ENCODE measurements at places on chromosomes 1 and 21.
A peak's percentile ranks its signal among the peaks of the same experiment; 100 is the strongest.

DNA sequence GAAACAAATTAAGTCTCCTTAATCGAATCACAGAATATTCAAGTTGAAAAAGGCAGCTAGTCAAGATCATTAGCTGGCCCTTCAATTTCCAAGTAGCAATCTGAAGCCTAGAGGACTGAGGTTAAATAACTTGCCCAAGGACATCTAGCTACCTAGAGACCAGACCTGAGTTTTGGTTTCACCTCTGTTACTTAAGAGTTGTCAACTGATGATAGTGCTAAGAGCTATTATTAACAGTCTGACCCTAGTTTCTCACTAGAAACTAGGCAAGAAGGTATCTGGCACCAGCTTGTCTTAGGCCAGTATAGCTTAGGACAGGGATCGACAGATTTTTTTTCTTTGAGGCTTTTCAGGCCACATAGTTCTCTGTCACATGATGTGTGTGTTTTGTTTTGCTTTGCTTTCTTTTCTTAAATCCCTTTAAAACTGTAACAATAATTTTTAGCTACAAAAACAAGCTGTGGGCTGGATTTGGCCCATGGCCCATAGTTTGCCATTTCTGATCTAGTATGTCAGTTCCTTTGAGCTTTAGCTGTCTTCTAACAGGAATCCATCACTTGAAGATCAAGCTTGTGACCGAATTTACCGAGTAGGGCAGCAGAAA lies 23.2 kb downstream of the TRIM45 start:
- no peak for DNase-seq

GRCh38 chr1:29758781-29759499 lies 522.6 kb downstream of the PTPRU start:
- DNase-seq = no peak

DNA sequence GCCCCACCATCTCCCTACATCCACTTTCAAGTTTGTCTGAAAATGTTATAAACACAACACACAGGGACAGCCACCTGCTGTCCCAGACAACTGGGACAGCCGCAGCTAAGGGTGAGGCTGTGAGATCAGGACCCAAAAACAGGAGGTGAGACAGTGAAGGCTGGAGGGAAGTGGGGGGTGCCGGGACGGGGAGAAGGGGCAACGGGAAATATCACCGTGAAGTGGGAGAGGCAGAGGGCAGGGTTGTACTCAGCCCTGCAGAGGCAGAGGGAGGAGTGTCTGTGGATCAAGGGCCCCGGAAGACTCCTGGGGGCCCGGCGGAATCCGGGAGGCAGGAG lies 114.4 kb downstream of the CASZ1 start:
- DNase-seq = no peak

GRCh38 chr1:186681121-186681520 lies 898 bp upstream of the PTGS2 start:
- no peak for DNase-seq

DNA sequence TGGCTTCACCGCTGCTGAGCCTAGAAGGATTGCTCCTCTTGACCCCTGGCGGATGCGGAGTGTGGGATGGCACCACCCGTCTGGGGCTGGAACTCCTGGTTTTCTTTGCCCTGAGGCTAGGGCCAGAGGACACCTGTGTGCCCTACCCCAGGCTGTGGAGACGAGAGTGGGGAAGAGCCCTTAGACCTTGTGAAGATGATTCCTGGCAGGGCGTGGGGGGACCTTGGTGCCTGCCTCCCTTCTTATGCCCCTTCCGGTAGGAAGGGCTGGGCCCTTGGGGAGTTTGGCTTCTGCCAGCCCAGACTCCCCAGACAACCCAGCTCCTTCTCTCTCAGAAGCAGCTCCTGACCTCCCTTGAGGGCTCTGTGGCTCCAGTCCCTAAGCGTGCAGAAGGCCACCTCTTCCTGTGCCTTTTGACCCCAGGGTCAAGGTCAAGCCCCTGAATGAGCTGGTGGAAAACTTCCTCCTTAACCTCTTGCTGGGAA lies 891 bp downstream of the RPS6KA1 start:
- DNase-seq = no peak

- DNase-seq = no peak
Observed at GRCh38 chr21:44924606-44925377, 4.1 kb upstream of the ITGB2 start.

GRCh38 chr21:32472890-32473765 lies 60.6 kb downstream of the EVA1C start:
- DNase-seq = no peak

- no peak for DNase-seq
Observed at GRCh38 chr1:72557446-72558049, 275.2 kb upstream of the NEGR1 start.

DNA sequence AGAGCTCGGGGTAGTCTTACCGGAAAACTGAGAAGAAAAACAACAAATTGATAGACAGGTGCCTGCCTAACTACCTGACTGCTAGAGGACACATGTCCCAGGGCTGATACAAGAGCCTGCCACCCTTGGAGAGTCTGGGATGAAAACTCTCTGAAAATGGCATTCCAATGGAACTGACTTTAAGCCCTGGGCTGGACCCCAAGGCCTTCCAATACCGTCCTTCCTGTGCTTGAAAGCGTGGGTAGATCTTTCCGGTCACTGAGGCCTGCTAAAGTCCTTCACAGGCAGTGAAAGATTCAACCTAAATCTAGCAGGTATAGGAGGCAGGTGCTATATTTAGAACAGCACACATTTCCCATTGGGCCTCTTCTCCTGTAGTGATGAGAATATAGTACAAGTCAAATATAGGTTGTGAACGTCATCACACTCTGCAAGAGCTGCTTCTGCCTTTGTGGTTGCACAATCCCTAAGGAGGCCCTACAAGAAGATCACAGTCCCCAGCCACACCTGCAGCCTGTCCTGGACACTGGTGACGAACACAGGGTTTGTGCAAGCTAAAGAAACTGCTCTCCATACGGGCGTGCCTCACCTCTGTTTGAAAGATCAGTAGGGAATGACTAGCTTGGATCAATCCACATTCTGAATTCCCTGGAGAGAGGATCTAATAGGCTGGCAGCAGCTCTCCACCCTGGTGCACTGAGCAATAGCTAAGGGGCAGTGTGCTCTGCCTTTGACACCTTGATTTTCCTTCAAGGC lies 876 bp upstream of the CHML start:
- DNase-seq = no peak

DNA sequence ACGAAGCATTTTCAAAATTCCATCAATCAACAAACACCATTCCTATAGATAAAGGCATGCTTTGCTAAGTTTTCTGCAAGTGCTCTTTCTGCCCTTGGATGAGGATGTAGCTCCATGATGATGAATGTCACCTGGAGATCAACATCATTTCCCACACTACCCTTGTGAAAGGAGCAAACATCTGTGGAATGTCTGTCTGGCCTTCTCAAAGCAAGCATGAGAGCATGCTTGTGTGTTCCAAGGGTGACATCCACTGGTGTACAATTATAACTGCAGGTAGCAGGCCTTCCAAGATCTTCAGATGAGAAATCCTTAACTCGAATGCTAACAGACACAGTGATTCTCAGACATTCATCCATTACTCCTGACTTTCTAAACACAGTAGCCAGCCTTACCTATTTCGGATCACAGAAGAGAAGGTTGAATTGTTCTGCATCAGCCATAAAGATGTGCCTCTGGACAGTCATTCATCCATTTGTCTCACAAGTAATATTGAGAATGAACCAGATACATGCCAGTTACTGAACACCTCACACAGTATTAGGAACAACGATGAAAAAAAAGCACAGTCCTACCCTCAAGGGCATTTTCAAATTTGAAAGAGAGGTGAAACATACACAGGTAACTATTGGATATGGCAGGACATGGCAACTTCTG lies 162.4 kb downstream of the TPR start:
- DNase-seq = peak; percentile 33

DNA sequence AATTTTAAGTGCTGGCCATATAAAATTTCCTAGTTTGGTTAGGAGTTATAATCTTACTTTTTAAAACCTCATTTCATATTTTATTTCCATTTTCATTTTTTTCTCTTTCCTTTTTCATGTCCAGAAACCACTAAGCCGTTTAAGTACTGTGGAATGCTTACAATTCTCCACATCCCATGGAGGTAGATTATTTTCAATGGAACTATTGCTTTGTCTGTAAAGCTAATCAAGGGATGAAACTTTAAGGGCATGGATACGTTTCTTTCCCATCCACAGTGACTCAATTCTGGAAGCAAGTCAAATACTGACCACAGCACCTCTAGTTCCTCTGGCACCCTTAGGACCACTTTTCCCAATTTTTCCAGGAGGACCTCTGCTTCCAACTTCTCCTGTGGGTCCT lies 139.1 kb upstream of the ZNHIT6 start:
- DNase-seq = no peak

DNA sequence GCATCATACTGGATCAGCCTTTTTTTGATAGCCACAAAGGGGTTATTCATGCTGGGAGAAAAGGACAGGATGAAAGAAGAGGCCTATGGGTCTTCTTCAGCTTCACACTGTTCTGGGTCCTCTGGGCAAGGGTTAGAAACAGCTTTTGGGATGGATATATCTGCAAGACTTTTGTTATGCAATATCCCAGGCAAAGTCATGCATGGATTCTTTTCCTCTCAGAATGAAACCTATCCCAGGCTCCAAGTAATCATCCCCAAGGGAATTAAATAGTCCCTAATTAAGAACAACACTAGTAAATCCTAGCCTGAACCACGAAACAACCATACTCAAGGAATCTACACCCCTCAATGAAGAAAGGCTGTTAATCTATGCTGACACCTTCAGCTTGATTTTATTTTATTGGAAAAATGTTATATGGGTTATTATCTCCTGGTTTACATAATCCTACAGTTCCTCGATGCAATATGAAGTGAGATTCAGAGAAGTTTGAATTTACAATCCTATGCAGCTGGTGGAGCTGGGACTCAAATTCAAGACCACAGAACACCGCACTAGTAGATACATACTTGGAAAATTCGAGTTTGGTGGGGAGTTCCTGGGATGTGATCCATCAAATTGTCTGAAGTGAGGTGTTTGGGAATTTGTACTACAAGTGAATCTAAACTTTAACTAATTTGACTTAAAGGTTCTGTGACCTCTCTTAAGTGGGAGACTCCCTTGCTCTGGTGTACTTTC lies 338.6 kb downstream of the TBX15 start:
- DNase-seq = no peak

DNA sequence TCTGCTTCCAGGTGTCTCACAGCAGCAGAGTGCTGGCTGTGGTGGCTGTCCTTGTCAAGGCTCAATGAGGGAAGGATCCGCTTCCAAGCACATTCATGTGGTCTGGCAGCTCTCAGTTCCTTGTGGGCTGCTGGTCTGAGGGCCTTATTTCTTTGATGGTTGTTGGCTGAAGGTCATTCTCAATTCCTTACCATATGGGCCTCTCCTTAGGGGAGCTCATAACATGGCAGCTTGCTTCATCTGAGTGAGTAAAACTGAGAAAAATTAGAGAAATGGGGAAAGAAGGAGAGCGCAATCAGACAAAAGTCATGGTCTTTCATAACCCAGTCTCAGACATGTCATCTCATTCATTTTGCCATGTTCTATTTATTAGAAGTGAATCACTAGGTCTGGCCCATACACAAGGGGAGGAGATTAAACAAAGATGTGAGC lies 81.7 kb upstream of the TSPAN2 start:
- DNase-seq = no peak

- DNase-seq = no peak
Observed at GRCh38 chr21:42707207-42707830, 53.9 kb downstream of the PDE9A start.

GRCh38 chr1:193762236-193762635 lies 575.8 kb upstream of the B3GALT2 start:
- DNase-seq = no peak

GRCh38 chr1:65197636-65198035 lies 49.6 kb downstream of the AK4 start:
- no peak for DNase-seq

DNA sequence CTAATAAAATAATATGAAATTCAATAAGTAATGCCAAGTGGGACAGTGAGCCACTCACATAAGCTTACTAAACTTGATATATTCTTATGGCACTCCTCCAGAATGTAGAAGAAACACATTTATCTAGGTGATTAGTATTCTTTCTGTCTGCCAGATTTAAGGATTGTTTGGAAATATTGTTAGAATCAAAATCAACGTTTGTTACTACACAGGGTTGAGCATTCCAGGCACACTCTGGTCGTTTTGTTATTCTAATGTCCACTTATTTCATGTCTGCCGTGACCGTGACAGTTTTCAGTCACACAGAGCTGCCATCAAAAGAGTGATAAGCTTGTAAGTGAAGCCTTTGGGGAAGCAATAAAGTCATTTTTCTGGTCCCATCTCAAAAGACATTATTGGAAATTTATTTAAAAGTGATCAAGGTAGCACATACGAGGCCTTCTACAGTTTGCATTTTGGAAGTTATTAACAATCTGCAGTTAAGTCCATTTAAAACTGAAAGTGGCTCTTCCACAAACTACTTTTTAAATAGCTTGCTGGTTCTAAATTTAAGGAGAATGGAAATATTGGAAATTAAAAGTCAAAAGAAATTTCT lies 38.0 kb downstream of the NFIA start:
- DNase-seq = no peak

DNA sequence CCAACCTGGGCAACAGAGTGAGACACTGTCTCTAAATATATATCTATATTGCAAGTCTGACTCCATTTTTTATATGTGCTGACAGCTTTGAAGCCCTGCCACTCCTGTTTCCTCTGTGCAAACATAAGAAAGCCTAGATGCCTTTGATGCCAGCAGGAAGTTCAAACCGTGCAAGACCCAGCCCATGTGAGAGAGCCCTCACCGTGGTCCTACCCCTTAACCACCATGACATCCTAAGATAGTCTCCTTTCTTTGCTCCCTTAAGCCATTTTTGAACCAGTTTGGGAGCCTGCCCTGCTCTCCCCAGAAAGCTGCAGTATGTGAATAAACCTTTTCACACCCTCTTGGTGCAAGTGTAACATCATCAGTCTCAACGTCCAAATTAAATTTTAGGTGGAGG lies 3.7 kb upstream of the DIPK1A start:
- no peak for DNase-seq

DNA sequence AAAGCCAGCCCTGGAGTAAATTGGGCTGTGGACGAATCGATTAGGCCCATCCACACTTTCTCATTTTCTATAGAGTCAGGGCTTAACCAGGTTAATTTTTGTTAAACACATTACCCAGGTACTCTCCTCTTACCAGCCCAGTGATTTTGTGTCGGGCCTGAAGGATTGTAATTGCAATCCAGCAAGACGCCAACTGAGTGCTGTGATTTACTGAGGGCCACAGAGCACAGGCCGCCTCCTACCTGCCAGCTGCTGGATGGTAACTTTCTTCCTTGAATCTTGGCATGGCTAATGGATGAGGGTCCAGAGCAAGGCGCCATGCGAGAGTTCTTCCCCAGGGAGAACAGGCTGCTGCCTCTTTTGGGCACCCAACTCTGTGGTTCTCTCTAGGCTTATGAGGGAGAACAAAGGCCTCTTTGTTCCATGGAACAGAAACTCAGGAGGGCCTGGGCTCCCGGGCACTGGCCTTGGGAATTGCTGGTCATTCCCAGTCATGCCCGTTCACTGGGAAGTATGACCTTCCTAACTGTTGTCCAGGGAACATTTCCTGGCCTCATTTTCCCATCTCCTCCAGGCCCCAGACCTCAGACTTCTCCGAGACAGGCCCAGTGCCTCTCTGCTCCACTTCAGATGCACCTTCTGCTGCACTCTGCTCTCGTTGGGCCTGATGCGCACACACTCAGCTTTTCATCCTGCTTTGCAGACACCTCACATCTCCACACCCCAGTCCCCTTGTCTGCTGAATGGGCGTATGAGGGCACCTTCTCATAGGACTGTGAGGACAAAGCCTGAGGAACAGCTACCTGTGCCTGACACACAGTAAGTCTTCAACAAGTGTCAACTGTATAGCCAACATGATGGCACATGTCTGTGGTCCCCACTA lies 57.3 kb downstream of the SYF2 start:
- no peak for DNase-seq

GRCh38 chr1:3542676-3543075 lies 68.6 kb downstream of the MEGF6 start:
- DNase-seq = no peak

Measured in NCI-H748 treated with DMSO at 0.1 percent for 48 hours (cell line).